ENCODE measurements at places on chromosomes 5 and 9.

DNA sequence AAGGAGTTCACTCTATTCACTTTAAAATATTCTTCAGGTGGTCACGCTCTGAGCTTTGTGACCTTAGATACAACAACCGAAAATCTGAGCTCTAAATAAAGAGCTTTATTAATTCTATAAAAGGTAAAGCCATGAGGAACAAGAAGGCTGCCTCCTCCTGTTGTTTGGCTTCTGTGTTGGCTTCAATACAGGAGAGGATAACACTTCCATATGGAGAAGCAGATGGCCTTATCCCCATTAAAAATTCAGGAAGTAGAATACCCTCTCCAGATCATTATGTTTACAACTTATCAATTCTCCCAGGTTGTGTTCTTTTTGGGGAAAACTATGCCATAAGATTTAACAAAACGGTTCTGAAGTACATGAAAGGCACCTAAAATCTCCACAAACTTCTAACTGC lies 128.4 kb downstream of the TTC39B start:
- DNase-seq, result no peak

DNA sequence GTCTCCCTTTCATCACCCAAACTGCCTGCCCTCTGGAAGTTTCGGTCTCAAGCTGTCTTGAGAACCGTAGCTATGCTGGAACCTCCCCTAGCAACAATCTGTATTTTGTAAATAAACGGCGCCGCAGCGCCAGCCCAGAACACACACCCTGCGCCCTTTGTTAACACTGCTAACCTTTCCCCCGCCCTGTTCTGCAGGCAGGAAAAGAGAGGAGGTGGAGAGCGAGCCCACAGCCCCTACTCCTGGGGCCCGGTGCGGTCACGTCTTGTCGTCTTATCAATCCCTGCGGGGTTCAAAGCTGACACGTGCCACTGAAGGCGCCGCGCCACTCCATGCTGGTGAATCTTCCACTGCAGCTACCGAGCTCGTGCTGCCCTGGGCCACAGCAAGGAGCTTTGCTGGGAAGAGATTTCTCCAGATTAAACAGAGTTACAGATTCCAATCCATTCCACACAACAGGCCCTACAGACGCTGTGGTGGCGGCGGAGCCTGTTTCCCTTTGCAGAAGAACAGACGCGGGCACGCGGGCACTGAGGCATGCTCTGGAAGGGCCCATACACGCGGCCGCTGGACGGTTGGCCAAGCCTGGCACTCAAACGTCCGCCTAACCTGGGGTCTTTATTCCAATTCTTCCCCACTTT lies 25.3 kb downstream of the ZDHHC11B start:
- peak; percentile 15 for DNase-seq

DNA sequence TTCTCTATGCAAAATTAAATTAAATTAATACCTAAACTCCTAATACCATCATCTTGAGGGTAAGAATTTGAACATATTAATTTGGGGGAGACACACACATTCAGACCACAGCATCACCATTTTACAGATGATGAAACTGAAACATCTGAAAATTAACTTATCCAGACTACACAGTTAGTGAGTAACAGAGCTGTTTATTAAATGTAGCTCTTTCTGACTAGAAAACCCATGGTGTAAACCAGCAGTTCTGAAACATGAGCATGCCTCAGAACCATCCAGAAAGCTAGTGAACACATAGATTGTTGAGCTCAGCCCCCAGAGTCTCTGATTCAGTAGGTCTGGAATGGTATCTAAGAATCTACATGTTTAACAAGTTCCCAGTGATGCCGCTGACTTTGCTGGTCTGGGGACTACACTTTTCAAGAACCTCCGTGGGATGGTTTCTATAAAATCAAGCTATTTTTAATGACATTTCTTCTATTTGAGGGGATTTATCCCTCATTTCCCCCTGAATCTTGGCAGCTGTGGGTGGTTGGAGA lies 113.5 kb downstream of the RORB start:
- DNase-seq, result no peak

DNA sequence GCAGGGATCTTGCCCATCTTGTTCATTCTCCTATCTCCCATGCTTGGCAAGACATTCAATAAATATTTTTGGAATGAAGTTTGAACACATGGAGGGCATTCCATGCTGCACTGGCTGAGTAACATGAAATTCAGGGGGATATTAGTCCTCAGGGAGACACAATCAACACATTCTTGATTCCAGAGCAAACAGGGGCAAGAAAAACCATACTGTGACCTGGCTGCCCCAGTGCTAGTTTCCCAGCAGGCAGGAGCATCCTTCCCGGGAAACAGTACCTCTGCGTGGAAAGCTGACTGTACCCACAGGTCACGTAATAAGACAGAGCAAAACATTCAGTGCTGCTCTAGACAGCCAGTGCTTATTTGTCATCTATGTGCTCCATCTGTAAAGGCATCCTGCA lies 66.3 kb upstream of the SPOCK1 start:
- peak; percentile 89 for DNase-seq

DNA sequence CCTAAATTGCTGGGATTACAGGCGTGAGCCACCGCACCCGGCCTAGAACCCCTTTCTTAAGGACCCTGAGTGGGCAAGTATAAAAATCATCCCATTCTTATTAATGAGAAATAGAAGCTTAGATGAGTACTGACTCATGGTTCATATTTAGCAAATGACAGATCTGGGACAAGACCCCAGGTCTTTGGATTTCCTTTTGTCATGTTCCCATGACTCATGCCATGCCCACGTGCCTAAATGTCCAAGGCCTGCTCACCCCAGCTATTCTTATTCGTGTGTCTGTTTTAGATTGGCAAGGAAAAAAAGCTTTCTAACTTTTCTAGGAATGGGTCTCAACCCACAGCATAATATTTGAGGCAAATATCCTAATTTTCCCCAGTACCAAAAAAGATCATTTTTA lies 57.7 kb upstream of the RPS23 start:
- DNase-seq, result peak; percentile 63

- no peak for DNase-seq
Measured at GRCh38 chr9:94166976-94167346, 82.7 kb downstream of the PTPDC1 start.

- no peak for DNase-seq
Measured at GRCh38 chr5:36242534-36243485, 1.1 kb upstream of the NADK2 start.

DNA sequence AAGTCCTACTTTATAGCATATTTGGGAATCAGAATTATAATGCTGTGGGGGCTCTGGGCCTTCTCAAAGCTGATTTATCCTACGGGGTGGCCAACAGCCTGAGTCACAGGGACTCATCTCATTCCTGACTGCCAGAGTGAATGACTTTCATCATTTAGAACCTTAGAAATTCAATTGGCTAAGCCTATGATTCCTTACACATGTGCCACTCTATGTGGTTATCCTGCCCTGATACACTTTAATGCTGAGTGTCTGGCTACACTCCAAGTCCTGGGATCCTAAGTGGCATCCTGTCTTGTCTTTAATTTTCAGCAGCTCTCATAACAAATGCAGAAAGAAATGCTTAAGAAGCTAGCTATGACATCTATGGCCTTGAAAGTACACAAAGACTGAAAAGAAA lies 75.2 kb upstream of the FREM1 start:
- DNase-seq, result peak; percentile 46

- DNase-seq, result peak; percentile 39
Measured at GRCh38 chr9:90142580-90142979, 500.0 kb downstream of the DIRAS2 start.

DNA sequence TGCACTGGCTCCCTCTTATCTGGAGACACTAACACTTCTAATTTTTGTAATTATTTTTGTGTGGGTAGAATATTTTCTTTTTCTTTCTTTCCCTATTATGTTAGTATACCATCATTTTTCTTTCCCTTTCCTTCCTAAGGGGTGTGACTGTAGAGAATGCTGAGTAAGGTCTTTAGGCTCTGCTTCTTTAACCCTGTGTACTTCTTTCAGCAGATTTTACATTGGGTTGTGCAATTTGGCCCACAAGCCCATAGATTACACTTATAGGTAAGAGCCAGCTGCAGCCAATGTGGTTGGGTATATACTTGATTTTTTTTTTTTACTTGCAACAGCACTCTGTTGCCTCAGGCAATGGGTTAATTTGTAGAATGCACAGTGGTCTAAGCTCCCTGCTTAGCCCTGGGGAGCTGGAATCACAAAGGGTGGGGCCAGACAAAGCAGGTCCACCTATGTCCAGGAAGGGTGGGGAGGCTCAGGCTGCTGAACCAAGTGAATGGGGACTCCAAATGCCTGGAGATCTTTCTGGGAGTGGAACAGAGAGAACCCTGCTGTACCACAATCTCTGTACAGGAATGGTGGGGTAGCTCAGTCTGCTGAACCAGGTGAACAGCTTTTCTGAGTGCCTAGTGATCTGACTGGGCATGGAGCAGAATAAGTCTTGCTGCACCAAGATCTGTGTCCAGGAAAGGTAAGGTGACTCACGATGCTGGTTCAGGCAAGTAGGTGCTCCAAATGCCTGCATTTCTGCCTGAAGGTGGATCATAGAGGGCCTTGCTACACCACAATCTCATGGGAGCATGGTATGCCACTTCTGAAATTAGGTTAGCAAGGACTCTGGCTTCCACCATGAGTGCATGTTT lies 64.9 kb downstream of the SLC25A46 start:
- no peak for DNase-seq

DNA sequence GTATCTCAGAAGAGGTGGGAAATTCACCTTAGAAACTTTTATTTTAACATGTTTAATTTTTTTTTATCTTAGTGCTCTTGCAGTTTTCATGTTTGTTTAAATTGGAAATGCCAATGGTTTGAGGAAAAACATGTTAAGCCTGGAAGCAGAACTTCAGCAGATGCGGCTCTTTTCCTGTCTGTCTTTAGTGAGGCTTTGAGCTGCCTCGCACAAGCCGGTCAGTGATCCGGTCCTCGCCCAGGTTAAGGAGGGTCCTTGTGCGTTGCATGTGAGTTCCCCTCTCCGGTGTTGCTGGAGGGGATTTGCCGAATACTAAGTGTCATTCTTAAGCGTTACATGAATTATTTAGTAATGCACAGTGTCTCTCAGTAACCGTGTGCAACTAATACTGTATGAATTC lies 9.4 kb upstream of the PLEKHG4B start:
- no peak for DNase-seq

DNA sequence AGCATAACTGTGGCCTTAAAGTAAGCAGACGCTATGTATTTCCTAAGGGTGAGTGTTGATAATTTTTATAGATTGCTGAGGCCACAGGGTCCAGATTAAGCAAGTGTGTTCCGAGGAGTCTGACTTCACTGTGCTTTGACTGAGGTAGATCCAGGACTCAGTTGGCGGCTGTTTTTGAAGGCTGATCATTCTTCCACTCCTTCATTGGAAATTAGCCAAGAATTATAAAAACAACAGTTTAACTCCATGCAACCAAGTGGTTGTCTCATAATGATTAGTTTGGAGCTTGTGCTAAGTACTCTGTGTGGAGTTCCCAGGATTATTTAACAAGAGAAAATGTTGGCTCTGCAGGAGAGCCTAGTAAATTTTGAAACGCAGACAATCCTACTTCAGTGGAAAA lies 19.1 kb downstream of the IQGAP2 start:
- no peak for DNase-seq

GRCh38 chr5:35819026-35819425 lies 37.7 kb upstream of the IL7R start:
- no peak for DNase-seq

- no peak for DNase-seq
Measured at GRCh38 chr9:129666575-129666974, 1.1 kb downstream of the PRRX2 start.

DNA sequence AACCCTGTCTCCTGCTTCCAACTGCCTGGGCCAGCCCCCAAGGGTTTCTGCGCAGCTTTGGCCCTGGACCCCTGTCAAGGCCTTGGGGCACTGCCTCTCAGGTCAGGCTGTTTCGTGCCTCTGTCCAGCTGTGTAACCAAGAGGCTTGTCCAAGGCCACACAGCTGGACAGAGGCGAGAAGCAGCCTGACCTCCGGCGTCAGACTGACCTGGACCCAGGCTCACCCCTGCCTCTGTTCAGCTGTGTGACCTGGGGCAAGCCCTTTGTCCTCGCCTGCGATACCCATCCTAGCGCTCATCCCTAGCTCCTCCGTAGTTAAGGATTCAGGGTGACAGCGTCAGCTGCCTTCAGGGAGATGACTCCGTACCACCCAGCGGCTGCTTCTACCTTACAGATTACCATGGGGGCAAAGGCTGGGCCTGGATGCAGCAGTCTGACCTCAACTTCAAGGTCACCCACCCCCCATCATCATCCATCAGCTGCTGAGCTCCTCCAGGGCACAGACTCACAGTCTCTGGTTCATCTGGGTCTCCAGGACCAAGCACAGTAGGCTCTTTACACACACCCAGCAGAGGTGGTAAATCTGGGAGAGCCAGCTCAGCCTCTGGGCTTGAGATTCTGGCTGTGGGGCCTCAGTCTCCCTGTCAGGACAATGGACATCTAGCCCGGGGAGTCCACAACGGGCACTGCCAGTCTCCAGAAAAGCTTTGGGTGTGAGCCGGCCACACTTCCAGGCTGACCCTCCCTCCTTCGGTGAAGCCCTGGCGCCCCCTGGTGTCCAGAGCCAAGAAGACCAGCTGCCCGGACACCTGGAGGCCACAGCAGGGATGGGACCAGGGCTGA lies 7.9 kb downstream of the AK1 start:
- peak; percentile 70 for DNase-seq

DNA sequence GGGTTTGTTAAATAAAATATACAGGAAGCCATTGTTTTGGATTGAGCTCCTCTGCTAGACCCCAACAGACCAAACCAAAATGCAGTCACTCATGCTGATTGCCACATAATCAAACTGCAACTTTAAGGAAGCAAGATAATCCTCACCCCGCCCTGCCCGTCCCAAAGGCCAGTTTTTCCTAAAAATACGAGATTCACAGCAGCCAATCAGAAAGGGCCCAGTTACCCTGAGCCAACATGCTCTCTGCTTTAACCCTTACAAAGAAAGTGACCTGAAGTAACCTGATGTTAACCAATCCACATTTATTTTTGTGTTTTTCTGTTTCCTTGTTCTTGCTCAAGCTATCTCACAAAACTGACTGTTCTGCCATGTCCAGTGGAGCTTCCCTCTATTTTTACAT lies 21.5 kb upstream of the RNF20 start:
- DNase-seq, result no peak

- DNase-seq, result peak; percentile 19
Measured at GRCh38 chr9:111632060-111632459, 926 bp downstream of the DNAJC25 start.

GRCh38 chr9:113409883-113410206 lies 630 bp downstream of the POLE3 start:
- DNase-seq, result no peak

- DNase-seq, result no peak
Measured at GRCh38 chr9:135607401-135608293, 31.7 kb downstream of the GLT6D1 start.
